Suprapubic skin (tissue), 4 donors: ENCODE measurements at places on chromosomes 7 and 10. TPM values are rescaled to one million over a fixed set of nuclear protein-coding genes. Genes with fewer than 3 reads are reported as not detected.

DNA sequence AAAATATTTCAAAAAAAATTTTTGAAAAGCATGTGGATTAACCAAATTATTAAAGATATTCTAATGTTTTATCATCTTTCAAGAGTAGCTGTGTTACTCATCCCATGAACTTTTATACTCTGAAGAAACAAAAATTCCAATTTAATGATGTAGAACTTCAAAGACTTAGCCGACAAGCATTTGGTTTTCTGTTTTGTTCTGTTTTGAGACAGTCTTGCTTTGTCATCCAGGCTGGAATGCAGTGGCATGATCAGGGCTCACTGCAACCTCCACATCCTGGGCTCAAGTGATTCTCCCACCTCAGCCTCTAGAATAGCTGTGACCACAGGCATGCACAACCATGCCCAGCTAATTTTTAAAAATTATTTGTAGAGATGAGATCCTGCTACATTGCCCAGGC is 17.8 kb upstream of the LCOR start:
- DNase-seq = no peak

DNA sequence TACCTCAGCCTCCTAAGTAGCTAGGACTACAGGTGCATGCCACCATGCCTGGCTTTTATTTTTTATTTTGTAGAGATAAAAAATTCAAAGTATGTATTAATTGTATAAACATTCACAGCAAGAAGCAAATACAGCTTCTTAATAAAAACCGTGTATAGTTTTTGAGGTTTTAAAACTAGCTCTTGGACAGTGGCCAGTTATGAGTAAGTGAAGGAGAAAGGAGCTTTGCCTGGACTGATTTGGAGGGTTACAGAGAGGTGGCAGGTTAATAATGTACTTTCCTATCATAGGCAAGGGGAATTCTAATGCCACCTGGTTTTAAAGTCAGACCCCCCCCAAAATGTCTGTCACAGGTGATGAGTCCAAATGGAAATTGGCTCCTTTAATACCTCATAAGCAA is 43.4 kb downstream of the ZNRF2 start:
- no peak for DNase-seq

- DNase-seq = no peak
Observed at GRCh38 chr7:134992626-134993179, 6.4 kb downstream of the AGBL3 start.

DNA sequence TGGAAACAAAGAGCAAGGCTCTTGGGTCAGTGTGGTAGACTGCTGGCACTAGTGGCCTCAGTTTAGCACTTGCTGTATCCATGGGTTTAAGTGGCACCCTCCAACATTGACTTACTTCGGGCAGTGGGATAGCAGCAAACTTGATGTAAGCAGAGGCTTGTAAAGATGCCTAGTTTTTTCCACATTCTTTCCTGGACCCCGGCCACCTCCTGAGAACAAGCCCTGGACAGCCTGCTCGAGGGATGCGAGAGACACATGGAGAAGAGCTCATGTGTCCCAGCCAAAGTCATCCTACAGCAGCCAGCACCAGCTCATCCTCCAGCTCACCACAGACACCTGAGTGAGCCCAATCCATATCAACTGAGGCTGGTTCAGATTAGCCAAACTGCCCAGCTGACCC is 142.7 kb upstream of the PCBD1 start:
- DNase-seq = no peak

- DNase-seq = no peak
Observed at GRCh38 chr10:112481602-112482001, 34.6 kb downstream of the VTI1A start.

DNA sequence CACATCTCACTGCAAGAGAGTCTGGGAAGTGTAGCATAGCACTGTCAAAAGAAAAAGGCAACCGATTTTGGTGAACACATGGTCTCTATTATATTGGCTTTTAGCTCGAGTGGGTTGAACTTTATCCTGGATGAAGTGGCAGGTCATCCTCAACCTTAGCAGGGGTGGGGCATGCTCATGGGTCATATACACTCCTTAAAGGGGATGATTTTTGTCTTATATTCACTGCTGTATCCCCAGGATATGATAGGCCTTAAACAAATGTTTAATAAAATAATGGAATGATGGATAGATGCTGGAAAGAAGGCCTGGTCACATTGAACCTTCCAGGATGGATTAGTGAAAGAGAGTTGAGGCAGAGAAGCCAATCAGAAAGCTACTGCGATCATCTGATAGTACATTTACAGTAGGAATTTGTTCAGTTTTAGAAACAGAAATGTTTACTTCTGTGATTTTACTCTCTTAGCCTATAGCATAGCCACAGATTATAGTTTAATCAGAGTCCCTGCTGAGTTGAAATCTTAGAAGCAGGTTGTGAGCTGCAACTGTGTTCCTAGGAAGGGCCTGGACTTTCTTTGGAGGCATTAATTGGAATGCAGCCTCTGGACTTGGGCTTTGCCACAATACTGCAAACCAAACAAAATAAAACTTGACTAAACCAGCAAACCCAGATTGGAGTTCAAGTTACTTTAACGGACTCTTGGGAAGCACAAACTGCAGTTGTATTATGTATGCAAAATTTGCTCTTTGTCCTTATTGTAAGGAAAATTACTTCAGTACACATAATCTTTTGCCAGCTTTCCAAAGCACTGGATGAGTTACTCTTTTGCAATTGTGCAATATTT is 138.3 kb downstream of the BMPER start:
- no peak for DNase-seq

GRCh38 chr10:124384172-124384571 is 34.6 kb downstream of the OAT start:
- peak; percentile 25 for DNase-seq

GRCh38 chr7:94591176-94591575 is 64.8 kb downstream of the SGCE start:
- no peak for DNase-seq

- DNase-seq = no peak
Observed at GRCh38 chr10:51530541-51530940, 168.9 kb downstream of the CSTF2T start.

DNA sequence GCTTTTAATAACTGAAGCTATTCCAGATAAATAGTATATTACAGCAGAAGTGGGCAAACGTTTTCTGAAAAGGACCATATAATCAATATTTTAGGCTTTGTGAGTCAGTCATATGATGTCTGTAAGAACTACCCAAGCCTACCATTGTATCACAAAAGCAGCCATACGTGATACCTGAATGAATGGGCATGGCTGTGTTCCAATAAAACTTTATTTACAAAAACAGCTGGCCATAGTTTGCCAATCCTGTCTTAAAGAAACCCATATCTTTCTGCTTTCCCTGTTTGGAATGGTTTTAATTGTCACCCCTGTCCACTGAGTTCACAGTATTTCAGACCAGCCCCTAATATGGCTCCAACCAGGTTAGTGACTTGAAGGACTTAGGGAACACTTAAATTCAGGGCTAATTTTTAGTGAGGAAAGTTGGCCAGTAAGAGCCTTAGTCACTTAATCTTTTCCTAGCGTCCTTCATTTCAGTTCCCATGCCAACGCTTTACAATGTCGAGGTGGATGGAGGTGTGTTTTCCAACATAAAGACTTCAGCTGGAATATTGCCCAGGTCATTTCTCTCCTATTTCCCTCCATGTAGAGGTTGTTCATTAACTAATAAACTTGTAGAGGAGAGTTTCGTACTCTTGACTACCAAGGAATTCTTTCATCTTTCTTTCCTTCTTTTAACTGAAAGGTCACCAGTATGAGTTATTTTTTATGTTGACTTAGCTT is 184.5 kb downstream of the TRIL start:
- no peak for DNase-seq

DNA sequence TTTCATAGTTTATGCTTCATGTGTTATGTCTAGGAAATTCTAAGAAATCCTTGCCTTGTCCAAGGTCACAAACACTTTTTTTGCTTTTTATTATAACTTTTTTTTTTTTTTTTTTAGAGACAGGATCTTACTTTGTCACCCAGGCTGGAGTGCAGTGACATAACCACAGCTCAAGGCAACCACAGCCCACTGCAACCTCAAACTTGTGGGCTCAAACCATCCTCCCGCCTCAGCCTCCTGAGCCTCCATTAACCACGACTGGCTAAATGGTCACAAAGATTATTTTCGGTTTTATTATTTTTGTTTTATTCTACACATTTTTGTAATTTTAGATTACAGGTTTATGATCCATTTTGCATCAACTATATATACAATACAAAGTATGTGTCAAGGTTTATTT is 7.1 kb upstream of the FAM204A start:
- no peak for DNase-seq

- DNase-seq = no peak
Observed at GRCh38 chr7:31688996-31689395, 2.0 kb downstream of the PPP1R17 start.

DNA sequence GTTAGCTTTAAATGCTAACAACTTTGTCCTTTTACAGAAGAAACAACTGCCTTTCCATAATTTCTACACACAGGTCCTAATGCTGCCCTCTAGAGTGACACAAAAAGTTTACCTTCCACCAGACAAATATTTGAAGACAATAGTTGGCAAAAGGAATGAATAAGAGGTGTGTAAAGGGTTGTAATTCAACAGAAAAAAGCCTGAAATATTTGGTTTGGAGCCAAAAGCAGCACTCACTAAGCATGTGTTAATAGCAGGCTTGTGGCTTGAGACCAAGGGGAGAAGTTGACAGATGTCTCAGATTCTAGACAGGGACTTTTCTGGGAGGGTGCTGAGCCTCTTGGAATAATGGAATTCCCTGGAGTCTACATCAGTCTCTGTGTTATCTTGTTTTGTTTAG is 156.2 kb upstream of the GALNT17 start:
- no peak for DNase-seq

DNA sequence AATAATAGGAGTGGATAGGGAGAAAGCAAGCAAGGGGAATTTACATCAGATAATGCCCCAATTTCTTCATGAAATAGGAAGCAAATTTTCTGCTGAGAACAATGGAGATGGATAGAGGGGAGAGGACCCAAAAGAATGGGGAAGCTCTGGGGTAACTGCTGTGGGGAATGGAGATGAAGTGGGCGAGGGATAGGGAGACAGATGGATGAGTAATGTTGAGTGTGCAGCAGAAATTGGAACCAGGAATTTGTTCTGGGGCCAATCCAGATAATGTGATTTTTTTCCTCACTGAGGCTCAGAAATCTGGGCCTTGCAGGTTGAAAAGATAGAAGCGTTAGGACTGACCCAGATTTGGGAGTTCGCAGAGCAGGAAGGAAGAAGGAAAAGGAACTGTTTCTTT is 24.5 kb upstream of the MRC1 start:
- no peak for DNase-seq

NUTM2E gene
- not detected for total RNA-seq

TRA2A gene
- total RNA-seq = 41.7 TPM

TYW1B gene
- total RNA-seq = 1.4 TPM

PTER gene
- 16.6 TPM for total RNA-seq

ZNF365 gene
- total RNA-seq = 0.42 TPM
